Aorta (tissue), 5 donors: ENCODE measurements at places on chromosomes 13 and 19. TPM values are rescaled to one million over a fixed set of nuclear protein-coding genes. Genes with fewer than 3 reads are reported as not detected.

DNA sequence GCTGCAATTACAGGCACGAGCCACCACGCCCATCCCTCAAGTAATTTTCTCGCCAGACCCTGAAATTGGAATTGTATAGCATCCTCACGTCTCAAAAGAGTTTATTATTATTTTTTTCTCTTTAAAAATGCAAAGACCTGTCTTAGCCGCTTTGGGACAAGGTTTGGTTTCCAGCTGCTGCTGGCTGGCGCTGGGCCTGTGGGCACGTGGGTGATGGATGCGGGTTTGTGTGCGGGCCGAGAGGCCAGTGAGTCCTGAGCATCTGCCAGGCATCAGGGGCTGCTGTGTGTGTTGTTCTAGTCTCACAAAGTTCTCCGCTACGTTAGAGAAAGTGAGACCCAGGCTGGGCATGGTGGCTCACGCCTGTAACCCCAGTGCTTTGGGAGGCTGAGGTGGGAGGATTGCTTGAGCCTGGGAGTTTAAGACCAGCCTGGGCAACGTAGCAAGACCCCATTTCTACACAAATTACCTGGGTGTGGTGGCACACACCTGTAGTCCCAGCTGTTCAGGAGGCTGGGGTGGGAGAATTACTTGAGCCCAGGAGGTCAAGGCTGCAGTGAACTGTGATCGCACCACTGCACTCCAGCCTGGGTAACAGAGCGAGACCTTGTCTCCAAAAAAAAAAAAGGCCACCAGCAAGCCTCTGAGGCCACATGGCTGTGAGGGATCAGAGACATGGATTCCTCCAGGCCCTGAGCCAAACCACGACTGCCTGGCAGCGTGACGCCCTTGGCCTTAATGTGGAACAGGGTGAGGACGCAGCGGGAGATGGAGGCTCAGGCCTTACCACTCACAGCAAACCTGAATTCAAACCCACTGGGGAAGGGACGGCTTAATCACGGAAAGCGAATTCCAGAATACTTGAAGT is 4.7 kb upstream of the TMPRSS9 start:
- H3K4me3 ChIP-seq = no peak overlapping the region
- no peaks in the 10 kb centered on the region for H3K27me3 ChIP-seq
- H3K4me1 ChIP-seq = no peaks in the 10 kb centered on the region
- no peaks in the 10 kb centered on the region for H3K36me3 ChIP-seq
- no peak overlapping the region for H3K27ac ChIP-seq

DNA sequence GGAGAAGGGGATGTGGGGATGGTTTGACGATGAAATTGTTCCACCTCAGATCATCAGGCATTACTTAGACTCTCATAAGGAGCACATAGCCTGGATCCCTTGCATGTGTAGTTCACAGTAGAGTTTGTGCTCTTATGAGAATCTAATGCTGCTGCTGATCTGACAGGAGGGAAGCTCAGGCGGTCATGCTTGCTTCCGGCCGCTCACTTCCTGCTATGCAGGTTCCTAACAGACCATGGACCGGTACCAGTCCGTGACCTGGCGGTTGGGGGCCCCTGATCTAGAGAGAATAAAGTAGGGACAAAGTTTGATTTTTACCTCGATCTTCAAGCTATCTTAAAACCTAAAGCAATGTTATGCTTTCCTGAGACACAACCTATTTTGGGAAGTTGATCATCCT is 373.8 kb upstream of the ARGLU1 start:
- no peaks in the 10 kb centered on the region for H3K36me3 ChIP-seq
- H3K27me3 ChIP-seq = no peaks in the 10 kb centered on the region
- H3K4me1 ChIP-seq = no peaks in the 10 kb centered on the region
- no peak overlapping the region for H3K4me3 ChIP-seq
- no peak for DNase-seq
- no peak overlapping the region for H3K27ac ChIP-seq

- no peaks in the 10 kb centered on the region for H3K4me1 ChIP-seq
- H3K27me3 ChIP-seq = no peaks in the 10 kb centered on the region
- no peak overlapping the region for H3K27ac ChIP-seq
Observed at GRCh38 chr13:70964874-70965273, 856.6 kb upstream of the KLHL1 start.

DNA sequence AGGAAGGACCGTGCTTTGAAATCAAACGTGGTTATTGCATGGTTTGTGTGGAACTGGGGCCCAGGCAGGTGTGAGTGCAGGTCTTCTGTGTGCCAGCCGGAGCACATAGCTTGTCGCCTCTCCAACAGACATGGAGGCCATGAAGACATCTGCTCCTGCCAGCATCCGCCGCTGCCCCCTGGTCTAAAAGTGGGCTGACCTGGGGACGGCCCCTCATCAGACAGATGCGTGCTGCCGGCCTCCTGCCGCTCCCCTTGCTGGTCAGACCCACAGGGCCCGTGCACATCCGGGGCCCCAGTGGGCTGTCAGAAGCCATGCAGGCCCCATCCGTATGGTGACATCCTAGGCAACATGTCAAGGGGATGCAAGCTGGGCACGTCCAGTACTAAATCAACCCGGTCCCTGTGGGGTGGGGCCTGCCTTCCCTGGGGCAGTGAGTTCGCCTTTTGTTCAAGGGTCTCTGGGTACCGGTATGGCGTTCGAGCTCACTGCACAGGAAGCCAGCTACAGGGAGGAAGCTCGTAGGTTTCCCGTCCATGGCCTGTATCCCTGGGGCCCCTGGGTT is 88.0 kb upstream of the MCF2L start:
- peak; percentile 37 for DNase-seq
- no peak overlapping the region for H3K27ac ChIP-seq
- H3K4me3 ChIP-seq = no peak overlapping the region
- no peaks in the 10 kb centered on the region for H3K36me3 ChIP-seq
- no peaks in the 10 kb centered on the region for H3K4me1 ChIP-seq
- no peaks in the 10 kb centered on the region for H3K27me3 ChIP-seq

GRCh38 chr19:16676101-16676798 is 15.3 kb downstream of the TMEM38A start:
- peaks cover 4% of the 10 kb centered on the region for H3K36me3 ChIP-seq
- DNase-seq = no peak
- no peak overlapping the region for H3K4me3 ChIP-seq
- H3K27me3 ChIP-seq = no peaks in the 10 kb centered on the region
- H3K27ac ChIP-seq = no peak overlapping the region

DNA sequence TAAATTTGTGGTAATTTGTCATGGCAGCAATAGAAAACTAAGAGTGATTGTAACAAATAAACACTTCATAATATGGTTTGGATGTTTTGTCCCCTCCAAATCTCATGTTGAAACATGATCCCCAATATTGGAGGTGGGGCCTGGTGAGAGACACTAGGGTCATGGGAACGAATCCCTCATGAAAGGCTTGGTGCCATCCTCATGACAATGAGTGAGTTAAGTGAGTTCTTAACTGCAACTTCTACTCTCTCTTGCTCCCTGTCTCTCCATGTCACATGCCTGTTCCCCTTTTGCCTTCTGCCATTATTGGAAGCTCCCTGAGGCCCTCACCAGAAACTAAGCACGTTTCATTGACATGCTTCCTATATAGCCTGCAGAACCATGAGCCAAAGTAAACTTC is 1233.2 kb downstream of the OLFM4 start:
- DNase-seq = no peak
- no peak overlapping the region for H3K27ac ChIP-seq
- H3K27me3 ChIP-seq = no peaks in the 10 kb centered on the region

DNA sequence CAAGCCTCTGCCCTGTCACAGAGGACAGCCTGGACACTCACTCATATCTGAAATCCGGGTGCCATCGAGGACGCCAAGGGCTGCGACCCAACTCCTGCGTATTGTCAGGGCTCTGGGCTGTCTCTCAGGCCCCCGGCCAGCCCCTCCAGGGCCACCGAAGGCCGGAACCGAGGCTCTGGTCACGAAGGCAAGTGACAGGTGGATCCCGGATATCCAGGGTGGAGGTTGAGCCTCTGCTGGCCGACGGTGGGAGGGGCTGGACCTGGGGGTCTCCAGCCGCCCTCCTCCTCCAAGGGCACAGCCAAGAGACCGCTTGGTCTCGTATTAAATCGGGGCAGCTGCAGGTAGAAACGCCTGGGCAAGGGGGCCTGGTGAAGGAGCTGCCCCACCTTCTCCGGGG is 5.4 kb downstream of the RNF126 start:
- no peaks in the 10 kb centered on the region for H3K36me3 ChIP-seq
- no peak overlapping the region for H3K4me3 ChIP-seq
- H3K27me3 ChIP-seq = no peaks in the 10 kb centered on the region
- DNase-seq = no peak
- H3K27ac ChIP-seq = no peak overlapping the region

DNA sequence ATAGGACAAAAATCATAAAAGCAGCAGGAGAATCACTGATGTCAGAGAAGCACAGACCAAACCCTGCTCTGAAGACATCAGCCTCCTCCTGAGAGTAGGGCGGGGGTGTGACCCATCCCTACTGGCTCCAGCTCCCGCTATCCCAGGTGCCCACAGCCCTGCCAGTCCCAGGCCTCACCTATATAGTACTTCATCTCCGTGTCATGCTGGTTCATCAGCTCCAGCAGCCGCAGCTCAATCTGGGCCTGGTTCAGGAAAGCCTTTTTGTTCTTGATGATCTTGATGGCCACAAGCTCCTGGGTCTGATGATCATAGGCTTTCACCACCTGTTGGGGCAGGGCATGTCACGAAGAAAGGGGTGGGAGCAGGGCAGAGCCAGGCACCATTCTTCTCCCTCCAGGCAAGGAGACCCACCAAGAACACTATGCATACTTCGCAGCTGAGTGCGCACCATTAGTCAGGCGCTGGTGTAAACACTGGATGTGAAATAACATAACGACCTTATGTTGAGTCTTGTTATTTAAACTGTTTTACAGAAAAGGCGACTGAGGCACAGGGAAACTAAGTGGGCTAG is 4.2 kb downstream of the DYRK1B start:
- no peak for DNase-seq
- no peaks in the 10 kb centered on the region for H3K27me3 ChIP-seq
- peaks cover 2% of the 10 kb centered on the region for H3K36me3 ChIP-seq
- no peak overlapping the region for H3K27ac ChIP-seq
- H3K4me1 ChIP-seq = peaks cover 5% of the 10 kb centered on the region

DNA sequence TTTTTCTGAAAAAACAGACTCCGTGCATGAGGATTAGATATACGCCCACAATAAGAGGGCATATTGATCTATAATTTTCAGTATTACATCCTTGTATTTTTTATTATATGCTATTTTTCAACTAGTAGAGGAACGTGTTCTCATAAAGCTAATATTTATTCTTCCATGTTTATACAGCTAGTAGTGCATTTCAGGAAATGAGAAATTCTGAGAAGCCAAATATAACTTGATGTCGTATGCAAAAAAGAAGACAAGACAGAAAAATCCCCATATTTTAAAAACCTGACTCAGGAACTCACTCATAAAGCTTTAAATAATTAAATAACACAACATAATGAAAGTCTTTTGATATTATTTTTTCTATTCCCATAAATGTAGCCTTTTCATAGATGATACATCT is 308.6 kb downstream of the ENOX1 start:
- no peaks in the 10 kb centered on the region for H3K36me3 ChIP-seq
- no peak overlapping the region for H3K27ac ChIP-seq
- H3K4me1 ChIP-seq = peaks cover 2% of the 10 kb centered on the region
- H3K4me3 ChIP-seq = no peak overlapping the region

GRCh38 chr13:76672420-76672819 is 213.8 kb downstream of the KCTD12 start:
- H3K4me3 ChIP-seq = no peak overlapping the region
- no peak for DNase-seq
- no peak overlapping the region for H3K27ac ChIP-seq
- no peaks in the 10 kb centered on the region for H3K36me3 ChIP-seq
- peaks cover 5% of the 10 kb centered on the region for H3K4me1 ChIP-seq
- H3K27me3 ChIP-seq = no peaks in the 10 kb centered on the region

The FGF21 gene
- not detected for total RNA-seq

The EPN1 gene
- total RNA-seq = 74.7 TPM

The SIGLEC7 gene
- 4.5 TPM for total RNA-seq

The OR7E24 gene
- total RNA-seq = not detected
